Cardiac muscle cell (in vitro differentiated cells and primary cell): ENCODE measurements at places on chromosomes 1 and 21. TPM values are rescaled to one million over a fixed set of nuclear protein-coding genes. Genes with fewer than 3 reads are reported as not detected.

The ADAMTS4 gene
- total RNA-seq: 0.88 and 4.0 TPM in 2 replicates

The MTARC2 gene
- total RNA-seq: 36.4 and 38.1 TPM in 2 replicates

The SLC44A5 gene
- total RNA-seq: 5.6 and 11.1 TPM in 2 replicates

The CCDC17 gene
- total RNA-seq: 2.9 and 7.5 TPM in 2 replicates

The TADA1 gene
- 11.6 and 18.3 TPM in 2 replicates for total RNA-seq

The LDLRAD2 gene
- total RNA-seq: 0.28 and 0.77 TPM in 2 replicates

The SLC5A9 gene
- total RNA-seq: 0.18 and 0.83 TPM in 2 replicates

The SERPINC1 gene
- total RNA-seq: 0.36 TPM in 1 of 2 replicates, not detected in the other

The NR1I3 gene
- 0.33 TPM in 1 of 2 replicates, not detected in the other for total RNA-seq

The NBPF6 gene
- not detected in 2 replicates for total RNA-seq

The SPATA45 gene
- total RNA-seq: 2.9 TPM in 1 of 2 replicates, not detected in the other

The GLIS1 gene
- total RNA-seq: 0.11 and 0.95 TPM in 2 replicates

The HES2 gene
- not detected in 2 replicates for total RNA-seq

DNA sequence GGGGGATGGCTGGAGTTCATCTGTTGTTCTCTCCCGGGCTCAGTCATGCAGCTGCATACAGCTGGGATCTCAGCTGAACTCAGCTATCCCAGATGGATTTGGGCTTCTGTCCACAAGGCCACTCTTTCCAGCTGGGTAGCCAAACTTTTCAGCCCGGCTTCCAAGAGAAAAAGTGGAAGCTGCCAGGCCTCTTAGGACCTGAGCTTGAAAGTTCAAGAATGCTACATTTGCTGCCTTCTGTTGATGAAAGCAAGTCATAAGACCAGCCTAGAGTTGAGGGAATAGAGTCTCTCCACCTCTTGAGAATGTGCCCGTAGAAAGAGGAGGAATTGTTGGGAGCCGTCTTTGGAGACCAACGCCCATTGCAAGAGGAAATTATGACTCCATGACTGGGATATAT lies 95.3 kb downstream of the C1orf21 start:
- no peak for DNase-seq

- DNase-seq: no peak
Measured at GRCh38 chr1:200866521-200866920, 6.3 kb upstream of the GPR25 start.

DNA sequence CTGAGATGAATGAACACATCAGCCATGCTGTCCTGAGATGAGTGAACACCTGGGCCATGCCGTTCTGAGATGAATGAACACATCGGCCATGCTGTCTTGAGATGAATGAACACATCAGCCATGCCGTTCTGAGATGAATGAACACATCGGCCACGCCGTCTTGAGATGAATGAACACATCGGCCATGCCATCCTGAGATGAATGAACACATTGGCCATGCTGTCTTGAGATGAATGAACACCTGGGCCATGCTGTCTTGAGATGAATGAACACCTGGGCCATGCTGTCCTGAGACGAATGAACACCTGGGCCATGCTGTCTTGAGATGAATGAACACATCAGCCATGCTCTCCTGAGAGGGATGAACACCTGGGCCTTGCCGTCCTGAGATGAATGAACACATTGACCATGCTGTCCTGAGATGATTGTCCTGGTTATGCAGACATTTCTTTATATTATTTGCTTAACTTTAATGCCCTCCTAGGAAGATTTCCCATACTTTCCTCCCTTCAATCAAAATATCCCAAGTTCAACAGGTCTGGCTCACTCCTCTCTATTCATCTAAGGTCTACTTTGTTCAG lies 48.6 kb upstream of the COL6A1 start:
- DNase-seq: no peak

- peak; percentile 89 for DNase-seq
Measured at GRCh38 chr1:229229721-229230139, 41.2 kb upstream of the RAB4A start.

DNA sequence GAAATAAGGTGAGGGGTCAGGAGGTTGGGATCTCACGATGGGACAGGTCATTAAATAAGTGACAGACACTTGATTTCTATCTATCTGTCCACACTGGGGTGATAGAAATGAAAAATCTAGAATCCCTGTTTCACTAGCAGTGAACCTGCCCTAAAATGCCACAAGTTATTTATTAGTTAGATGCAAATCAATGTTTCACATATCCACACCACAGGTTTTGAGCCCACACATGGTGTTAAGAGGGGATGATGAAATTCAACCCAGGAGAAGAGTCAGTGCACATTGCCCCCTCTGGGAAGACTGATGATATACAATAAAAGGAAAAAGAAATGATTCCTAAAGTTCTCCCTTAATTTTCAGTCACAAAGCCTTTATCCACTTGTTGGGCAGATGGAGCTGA lies 10.1 kb upstream of the NTPCR start:
- no peak for DNase-seq

DNA sequence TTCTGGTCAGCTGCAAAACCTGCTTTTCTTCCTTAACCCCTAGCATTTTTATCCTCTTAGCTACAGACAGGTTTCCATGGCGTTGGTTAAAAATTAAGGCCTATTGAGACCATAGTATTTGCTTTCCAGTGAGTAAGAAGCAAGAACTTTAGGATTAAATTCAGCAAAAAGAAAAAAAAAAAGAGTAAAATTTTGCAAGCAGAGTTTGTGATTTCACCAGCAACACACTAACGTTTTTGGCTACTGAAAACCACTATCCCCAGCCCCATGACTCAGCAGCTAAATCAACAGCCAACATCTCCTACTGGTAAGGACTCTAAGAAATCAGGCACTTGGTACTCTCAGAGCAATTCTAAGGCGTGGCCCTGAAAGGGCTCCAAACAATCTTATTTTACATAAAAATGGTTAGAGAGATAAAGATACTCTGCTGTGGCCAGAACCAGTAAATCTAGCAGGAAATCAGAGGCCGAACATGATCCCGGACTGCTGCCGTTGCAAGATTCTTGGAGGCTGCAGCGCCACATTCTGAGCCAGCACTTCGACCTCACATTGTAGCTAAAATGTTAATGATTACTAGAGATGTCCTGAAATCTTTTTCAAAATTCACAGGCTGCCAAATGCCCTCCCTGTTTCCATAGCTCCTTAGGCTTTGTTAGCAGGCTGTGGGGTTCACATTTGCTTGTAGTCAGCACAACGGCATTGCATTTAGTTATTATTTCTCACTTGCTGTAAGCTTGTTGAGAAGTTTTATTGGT lies 1.6 kb upstream of the ENO1 start:
- peak; percentile 97 for DNase-seq

DNA sequence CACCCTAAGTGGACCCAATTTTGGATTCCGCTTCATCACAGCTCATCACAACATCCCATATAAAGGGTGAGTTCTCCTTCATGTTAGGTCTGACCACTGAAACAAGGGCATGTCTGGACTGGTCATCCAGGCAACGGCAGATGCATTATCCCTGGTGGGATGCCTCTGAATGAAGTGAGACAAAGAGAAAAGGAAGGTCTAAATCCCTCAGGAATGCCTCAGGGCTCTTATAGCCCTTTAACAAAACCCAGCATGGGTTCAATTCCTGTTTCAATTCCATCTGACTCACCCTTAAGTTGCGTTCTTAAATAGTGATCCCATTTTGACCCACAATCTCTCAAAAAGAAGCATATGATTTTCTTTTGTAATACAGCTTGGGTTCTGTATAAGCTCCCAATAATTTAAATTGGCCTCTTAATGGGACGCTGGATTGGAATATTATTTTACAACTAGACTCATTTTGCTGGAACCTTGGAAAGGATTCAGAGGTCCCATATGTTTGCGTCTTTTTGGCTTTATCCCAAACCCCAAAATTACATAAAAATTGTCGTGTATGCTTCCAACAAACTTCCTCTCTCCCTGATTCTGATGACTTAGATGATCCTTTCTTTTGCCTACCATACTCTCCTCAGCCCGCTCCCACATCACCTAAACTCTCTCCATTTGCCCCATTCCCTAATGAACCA lies 287.4 kb upstream of the ZP4 start:
- no peak for DNase-seq

DNA sequence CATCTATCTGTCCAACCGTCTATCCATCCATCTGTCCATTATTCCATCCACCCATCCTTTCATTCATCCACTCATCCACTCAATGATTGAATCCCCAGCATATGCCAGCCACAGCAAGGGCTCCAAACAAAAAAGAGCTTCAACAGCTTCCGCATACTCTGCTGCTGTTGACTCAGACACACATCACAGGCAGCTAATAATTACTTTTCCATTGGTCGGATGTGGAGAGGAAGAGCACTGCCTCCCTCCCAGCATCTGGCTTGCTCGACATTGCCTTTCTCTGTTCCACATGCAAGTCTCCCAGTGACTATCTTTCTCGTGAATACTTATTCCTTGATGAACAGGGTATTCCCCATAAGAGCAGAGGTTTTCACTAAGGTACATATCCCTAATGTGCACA lies 176.5 kb downstream of the HIVEP3 start:
- peak; percentile 51 for DNase-seq

GRCh38 chr1:165383599-165384405 lies 27.3 kb upstream of the LMX1A start:
- no peak for DNase-seq

DNA sequence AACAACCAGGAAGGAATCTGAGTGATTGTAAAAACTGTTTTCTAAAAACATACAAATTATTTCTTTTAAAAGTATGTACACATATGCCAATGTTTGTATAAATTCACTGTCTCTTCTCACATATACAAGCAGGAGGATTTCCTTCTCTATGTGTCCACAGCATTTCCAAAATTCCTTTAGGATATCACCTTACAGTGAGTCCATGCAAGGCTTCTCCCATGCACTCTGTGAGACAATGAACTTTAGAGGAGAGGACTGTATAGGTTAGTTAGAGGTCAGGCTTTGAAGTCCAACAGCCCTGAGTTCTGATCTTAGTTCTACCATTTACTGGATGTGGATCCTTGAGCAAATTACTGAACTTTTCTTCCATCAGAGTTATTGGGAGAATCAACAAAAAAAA lies 34.1 kb upstream of the USH2A start:
- DNase-seq: no peak

- DNase-seq: no peak
Measured at GRCh38 chr1:157653494-157653873, 47.1 kb downstream of the FCRL3 start.

- DNase-seq: peak; percentile 54
Measured at GRCh38 chr1:1427106-1427819, 6.2 kb upstream of the ANKRD65 start.

DNA sequence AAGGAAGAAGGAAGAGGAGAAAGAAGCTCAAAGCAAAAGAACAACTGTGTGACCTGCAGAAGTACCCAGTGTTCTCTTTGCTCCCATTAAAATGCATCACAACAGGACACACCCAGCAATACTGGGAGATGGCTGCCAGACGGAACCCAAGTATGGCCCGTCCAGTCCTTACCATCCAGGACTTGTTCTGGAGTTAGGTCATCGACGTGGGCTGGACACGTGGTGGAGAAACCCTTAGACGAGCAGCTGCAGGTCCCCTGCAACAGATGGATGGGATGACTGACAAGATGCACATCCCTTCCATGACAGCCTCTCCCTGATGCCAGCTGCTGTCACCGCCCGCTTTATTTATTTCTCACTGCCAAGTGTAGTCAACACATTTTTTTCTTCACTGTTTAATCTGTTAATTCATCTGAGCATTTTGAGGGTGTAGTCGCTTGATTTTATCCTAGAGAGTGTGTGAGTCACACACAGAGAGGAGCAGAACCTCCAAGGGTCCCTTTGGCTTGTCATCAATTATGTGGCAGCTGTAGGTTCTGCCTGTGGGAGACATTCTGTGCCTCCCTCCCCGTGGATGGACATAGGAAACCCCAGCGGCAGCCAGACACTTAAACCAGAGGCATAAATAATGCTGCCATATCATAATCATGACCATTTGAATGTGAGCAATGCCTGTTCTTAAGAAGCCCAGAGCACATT lies 80.9 kb downstream of the ABCA4 start:
- no peak for DNase-seq

DNA sequence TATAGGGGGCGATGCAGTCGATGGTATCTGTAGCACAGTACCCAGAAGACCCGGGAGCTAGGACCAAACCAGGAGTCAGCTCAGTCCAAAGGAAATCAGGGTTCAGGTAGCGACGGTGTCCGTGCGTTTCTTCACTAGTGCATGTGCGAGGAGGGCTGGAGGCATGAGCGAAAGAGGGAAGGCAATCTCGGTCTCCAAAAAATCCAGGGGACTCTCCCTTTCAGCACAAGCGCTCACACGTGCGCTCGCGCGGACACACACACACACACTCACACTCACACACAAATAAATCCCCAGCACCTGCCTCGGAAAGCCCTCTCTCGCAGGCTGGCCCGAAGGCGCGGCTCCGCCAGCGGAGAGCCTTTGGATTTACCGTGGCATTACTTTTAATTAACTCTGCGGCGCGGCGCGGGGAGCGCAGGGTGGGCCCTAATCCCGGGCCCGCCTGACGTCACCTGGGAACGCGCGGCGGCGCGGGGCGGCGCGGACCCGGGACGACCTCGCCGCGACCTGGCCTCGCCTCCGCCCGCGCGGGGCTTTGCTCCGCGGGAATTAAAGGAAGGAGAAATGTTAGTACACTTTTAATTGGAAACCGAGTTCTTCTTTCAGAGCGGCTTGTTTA lies 121.2 kb downstream of the LMX1A start:
- DNase-seq: no peak

- DNase-seq: no peak
Measured at GRCh38 chr1:181062836-181063428, 25.6 kb upstream of the IER5 start.

DNA sequence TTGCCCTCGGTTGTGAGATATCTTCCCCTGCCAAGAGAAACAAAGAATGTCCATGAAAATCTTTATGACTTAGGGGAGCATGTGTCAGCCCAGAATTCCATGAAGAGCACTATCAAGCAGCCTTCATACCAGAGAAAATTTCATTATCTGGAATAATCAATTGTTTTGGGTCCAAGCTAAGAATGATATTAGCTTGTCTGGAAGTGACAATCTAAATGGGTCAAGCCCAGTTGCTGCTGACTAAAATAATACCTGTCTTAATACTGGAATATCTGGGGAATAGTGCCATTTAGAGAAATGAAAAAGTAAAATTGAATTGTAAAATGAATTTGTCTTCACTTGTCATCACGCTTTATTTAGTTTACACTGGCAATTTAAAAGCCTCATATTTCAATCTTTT lies 407.4 kb downstream of the PLA2G4A start:
- no peak for DNase-seq

- no peak for DNase-seq
Measured at GRCh38 chr1:33247545-33247944, 8.7 kb upstream of the ZNF362 start.

GRCh38 chr1:154466206-154466605 lies 35.8 kb upstream of the TDRD10 start:
- no peak for DNase-seq

DNA sequence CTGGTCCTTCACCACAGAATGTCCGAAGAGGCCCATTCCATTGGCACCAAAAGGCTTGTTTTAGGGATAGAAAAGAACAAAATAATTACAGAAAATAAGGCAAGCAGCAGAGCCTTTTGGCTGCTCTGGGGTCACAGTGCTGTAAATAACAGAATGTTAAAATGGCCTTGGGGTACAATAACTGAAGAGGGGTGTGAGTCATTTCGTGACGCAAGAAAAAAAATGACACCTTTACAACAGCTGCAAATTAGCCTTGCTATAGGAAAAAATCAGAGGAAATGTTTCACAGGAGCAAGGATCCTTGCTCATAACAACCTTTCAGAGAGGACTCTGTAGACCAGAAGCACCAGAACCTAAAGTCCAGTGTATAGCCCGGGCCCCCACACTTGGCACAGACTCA lies 483.4 kb downstream of the OMA1 start:
- DNase-seq: no peak
